Activated T-cell treated with anti-CD3 and anti-CD28 coated beads, Interleukin-2, amount 50 U/mL, for 24 hours (primary cell): ENCODE measurements at places on chromosomes 7 and 10.
A peak's percentile ranks its signal among the peaks of the same experiment; 100 is the strongest.

DNA sequence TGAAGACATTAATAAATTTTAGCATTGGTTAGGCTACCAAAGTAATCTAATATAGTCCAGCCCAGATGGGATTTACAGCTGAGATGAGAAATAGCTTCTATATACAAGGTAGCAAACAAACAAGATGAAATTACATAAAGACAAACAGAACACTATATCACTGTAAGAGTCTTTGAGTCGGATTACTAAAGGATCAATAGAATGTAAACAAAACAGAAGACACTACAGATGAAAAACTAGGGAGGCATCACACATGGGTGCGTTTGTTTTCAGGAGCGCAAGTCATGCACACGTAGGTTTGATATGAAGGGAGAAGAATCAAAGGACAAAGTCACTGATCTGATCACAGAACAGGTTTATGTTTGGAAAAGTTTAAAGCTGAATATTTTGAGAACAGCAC, 26.5 kb downstream of the MPP7 start:
- H3K4me3 ChIP-seq: no peak overlapping the region
- peaks cover 29% of the 10 kb centered on the region for H3K4me1 ChIP-seq
- DNase-seq: no peak
- H3K27ac ChIP-seq: no peak overlapping the region

GRCh38 chr10:22010973-22011408, 7.5 kb upstream of the DNAJC1 start:
- no peaks in the 10 kb centered on the region for H3K36me3 ChIP-seq
- DNase-seq: no peak
- no peaks in the 10 kb centered on the region for H3K4me1 ChIP-seq

DNA sequence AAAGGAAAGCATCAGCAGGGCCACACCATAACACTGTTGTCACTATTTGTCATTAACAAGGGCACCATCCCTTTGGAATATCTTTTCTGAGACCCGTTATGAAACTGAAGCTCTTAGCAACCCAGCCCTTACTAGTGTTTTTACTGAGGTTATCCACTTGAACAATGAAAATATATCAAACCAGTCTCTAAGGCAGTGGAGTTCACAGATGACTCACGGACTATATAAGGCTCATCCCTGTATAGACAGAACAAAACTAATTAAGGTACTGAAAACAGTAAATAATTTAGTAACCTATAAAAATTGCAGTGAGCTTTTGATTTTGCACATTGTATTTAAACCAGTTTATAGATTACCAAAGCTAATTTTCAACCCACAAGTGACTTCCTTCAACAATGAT, 196.0 kb downstream of the ELAPOR2 start:
- H3K27me3 ChIP-seq: no peaks in the 10 kb centered on the region
- no peaks in the 10 kb centered on the region for H3K4me1 ChIP-seq
- H3K36me3 ChIP-seq: no peaks in the 10 kb centered on the region
- DNase-seq: no peak

GRCh38 chr7:140084972-140085371, 22.2 kb upstream of the PARP12 start:
- H3K4me3 ChIP-seq: no peak overlapping the region
- H3K4me1 ChIP-seq: peaks cover 41% of the 10 kb centered on the region
- H3K27ac ChIP-seq: peak overlapping the region; percentile 42
- H3K27me3 ChIP-seq: no peaks in the 10 kb centered on the region
- DNase-seq: peak; percentile 54

DNA sequence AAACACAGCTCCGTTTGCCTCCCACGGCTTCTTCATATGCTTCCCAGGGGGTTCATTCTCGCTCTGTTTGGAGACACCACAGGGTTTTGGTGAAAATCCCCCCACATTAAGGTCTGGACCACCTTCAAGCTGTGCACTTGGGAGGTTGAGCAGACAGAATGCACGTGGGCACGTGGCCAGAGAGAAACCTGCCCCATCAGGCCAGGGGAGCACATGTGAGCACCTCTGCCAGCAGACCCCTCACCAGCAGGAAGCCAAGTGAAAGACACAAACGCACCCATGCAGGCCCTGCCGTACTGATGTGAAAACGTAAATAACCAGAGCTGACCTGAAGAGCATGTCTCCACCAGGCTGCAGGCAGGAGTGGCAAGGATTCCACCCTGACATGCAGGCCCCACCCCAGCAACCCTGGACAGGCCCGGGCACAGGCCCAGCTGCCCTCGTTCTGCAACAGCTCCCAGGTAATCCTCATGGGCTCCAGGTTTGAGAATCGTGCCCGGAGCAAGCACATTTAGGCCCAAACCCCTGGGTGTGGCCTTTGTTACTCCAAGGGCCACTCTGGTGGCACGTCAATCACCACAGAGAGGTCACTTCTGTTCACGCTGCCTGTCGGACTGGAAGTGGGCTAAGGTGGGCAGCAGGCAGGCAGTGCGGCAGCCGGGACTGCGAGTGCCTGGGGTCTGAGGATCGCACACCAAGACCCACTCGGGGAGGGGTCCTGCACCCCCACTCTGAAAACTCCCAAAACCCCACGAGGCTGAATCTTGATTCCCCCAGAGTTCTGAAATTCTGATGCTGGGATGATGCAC, 184.4 kb downstream of the PTPRN2 start:
- H3K36me3 ChIP-seq: no peaks in the 10 kb centered on the region
- H3K4me1 ChIP-seq: no peaks in the 10 kb centered on the region
- no peak overlapping the region for H3K27ac ChIP-seq
- no peaks in the 10 kb centered on the region for H3K27me3 ChIP-seq
- H3K4me3 ChIP-seq: no peak overlapping the region

DNA sequence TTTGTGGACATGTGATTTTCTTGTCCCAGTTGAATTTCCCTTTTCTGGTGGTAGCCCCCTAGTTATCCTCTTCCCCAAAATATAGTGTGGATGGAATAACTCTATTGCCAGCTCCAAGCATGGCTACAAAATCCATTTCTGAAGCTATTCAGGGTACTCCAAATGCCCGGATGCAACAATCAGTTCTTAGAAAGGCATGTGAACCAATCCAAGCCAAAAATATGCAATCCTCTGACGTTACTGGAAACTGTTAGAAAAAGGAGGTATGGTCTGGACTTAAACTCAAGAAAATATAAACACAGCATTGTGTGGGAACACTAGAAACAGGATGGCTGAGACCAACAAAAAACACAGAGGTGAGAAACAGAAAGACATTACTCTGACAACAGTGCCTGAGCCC, 347.0 kb downstream of the GPAM start:
- no peaks in the 10 kb centered on the region for H3K36me3 ChIP-seq
- H3K27ac ChIP-seq: no peak overlapping the region
- H3K27me3 ChIP-seq: no peaks in the 10 kb centered on the region
- no peak for DNase-seq
- no peaks in the 10 kb centered on the region for H3K4me1 ChIP-seq
- H3K4me3 ChIP-seq: no peak overlapping the region

DNA sequence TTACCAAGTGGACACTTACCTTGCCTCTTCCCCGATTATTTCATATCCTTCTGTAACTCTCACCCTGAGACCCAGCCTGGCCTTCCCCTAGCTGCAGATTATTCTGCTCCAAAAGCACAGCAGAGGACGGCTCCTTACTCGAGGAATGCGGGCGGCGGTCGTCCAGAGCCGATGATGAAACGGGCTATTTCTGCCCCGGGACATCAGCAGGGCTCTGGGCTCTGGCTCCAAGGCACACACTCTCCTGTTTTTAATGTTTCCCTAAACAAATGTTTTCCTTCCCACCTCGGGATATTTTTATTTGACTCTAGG, 343 bp upstream of the C10orf71 start:
- no peak for DNase-seq
- H3K36me3 ChIP-seq: no peaks in the 10 kb centered on the region
- no peaks in the 10 kb centered on the region for H3K4me1 ChIP-seq
- H3K27me3 ChIP-seq: no peaks in the 10 kb centered on the region
- no peak overlapping the region for H3K4me3 ChIP-seq

DNA sequence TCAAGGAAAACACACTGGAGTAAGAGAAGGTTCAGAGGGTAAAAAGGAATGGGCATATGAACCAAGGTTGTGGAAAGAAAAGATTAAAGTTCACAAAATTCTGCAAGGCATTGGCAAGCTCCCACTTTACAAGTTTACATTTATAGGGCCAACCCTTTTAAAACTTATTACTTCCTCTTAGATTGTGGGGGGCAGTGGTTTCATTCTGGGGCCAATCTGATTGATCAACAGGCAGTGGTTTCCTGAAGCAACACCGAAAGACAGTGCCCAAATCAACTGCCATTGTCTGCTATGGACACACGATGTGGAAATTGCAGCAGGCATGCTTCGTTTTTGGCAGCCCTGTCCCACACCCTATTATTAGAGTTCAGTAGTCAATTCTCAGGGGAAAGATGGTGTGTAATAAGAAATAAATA, 154.0 kb downstream of the SGMS1 start:
- no peak overlapping the region for H3K27ac ChIP-seq
- H3K36me3 ChIP-seq: peaks cover 11% of the 10 kb centered on the region
- no peak overlapping the region for H3K4me3 ChIP-seq

GRCh38 chr10:35336084-35336831, at the start of gene CCNY:
Gene CCNY (plus strand): TSS chr10:35336509. CDS start chr10:35337054, 545 bp downstream.
- peak within 1 kb of the TSS; percentile 90 for H3K4me3 ChIP-seq
- peaks cover 39% of the 10 kb centered on the region for H3K36me3 ChIP-seq

GRCh38 chr10:100653957-100654781, 91.2 kb upstream of the PAX2 start:
- no peak overlapping the region for H3K27ac ChIP-seq
- peaks cover 75% of the 10 kb centered on the region for H3K27me3 ChIP-seq
- H3K4me3 ChIP-seq: peak overlapping the region; percentile 60
- H3K36me3 ChIP-seq: no peaks in the 10 kb centered on the region
- H3K4me1 ChIP-seq: peaks cover 27% of the 10 kb centered on the region
- DNase-seq: peak; percentile 65

- no peak for DNase-seq
- peaks cover 3% of the 10 kb centered on the region for H3K4me1 ChIP-seq
- no peak overlapping the region for H3K4me3 ChIP-seq
- H3K27ac ChIP-seq: no peak overlapping the region
Observed at GRCh38 chr7:95686109-95686508, 86.2 kb upstream of the DYNC1I1 start.

GRCh38 chr10:115854740-115855435, 418.1 kb downstream of the GFRA1 start:
- H3K27me3 ChIP-seq: no peaks in the 10 kb centered on the region
- no peak overlapping the region for H3K27ac ChIP-seq
- H3K36me3 ChIP-seq: no peaks in the 10 kb centered on the region
- H3K4me3 ChIP-seq: no peak overlapping the region
- H3K4me1 ChIP-seq: no peaks in the 10 kb centered on the region
- DNase-seq: no peak

DNA sequence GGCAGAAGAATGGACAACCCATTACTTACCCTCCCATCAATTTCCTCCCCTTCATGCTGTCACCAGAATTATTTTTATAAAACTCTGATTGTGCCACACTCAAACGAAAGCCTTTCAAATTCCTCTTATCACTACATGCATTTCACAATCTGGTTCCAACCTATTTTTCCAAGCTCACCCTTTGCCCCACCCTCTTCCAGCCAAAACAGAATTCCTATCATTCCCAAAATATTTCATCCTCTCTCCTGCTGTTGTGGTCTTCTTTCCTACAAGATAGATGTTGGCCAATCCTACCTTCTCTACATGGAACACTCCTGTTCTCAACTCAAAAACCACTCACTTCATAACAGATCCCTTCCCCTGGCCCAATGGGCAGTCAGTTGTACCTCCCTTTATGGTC, 111.5 kb downstream of the ELAPOR2 start:
- H3K27ac ChIP-seq: no peak overlapping the region
- H3K4me1 ChIP-seq: peaks cover 6% of the 10 kb centered on the region
- H3K36me3 ChIP-seq: no peaks in the 10 kb centered on the region
- no peak overlapping the region for H3K4me3 ChIP-seq
- peaks cover 3% of the 10 kb centered on the region for H3K27me3 ChIP-seq

DNA sequence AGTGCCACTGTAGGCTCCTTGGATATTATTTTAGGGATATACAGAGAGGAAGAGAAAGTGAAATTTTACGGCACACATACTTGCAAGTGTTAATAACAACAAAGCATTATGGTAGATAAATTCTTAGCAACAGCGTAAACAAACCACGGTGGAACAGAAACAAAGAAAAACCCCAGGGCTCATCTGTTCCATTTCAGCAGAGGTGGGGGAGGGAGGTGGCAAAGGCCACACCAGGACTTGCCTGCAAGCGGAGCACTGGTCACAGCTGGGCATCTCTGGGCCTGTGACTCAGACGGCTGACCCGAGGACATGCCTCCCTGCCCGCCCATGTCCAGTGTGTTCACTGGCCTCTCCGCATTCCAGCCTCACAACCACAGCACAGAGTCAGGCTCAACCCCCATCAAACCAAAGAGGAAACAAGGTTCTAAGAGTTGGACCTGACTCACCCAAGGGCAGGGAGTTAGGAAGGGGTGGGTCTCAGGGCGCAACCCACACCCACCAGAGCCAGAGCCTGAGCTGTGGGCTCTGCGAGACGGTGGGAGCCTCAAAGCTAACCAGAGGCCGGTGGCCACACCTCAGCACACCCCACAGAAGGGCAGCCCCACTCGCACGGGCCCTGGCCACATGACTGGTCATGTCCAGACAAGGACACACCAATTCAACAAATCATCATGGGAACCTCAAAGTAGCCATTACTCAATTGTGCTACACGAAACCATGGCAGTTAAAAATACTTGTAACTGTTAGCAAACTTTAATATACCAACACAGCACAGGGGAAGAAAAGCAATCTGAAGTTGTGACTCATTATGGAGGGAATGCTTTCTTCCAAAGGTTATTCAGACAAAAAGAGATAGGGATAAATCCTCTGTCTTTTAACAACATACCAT, 10.7 kb downstream of the ESYT2 start:
- peaks cover 16% of the 10 kb centered on the region for H3K36me3 ChIP-seq
- peak overlapping the region; percentile 100 for H3K27ac ChIP-seq
- H3K4me3 ChIP-seq: peak overlapping the region; percentile 85
- DNase-seq: peak; percentile 82
- peaks cover 92% of the 10 kb centered on the region for H3K4me1 ChIP-seq

DNA sequence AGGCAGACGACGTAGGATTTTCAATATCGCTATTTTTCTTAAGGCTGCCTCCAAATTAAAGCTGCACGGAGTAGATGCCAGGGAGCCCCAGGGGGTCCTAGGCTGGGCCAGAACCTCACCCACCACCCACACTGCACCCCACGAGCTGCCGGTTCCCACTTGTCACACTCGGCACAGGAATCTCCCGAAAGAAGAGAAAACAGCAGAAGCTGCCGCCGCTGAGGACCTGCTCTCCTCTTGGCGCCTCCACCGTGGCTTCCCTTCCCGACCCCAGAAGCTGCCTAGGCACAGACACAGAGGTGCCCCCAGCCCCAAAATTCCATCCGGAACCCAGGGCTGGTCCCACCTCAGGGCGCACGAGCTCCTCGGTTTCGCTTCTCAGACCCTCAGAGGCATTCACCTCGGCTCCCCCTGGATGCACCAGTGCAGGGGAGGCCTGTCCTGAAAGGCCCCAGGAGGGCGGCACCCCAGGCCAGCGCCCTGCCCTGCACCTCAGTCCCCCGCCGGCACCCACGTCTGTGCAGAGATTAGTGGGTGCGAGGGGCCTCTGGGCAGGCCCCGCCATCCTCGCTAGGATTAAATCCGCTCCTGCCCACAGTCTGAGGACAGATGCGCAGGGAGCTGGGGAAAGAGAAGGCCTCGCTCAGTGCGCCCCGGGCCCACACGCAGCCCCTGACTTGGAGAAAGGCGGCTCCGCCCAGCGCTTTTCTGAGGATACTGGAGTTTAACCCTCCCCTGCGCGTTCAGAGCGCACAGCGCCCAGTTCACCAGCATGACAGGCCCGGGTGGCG, 99.2 kb downstream of the PTPRN2 start:
- no peak overlapping the region for H3K4me3 ChIP-seq
- H3K4me1 ChIP-seq: no peaks in the 10 kb centered on the region
- no peaks in the 10 kb centered on the region for H3K36me3 ChIP-seq
- H3K27me3 ChIP-seq: no peaks in the 10 kb centered on the region
- H3K27ac ChIP-seq: no peak overlapping the region
